ENCODE measurements at places on chromosomes 4 and X.
A peak's percentile ranks its signal among the peaks of the same experiment; 100 is the strongest.

- H3K4me1 ChIP-seq = no peaks in the 10 kb centered on the region
- no peak overlapping the region for H3K4me3 ChIP-seq
- no peak overlapping the region for H3K27ac ChIP-seq
- H3K36me3 ChIP-seq = no peaks in the 10 kb centered on the region
Measured at GRCh38 chrX:6738518-6739470, 203.9 kb upstream of the VCX3A start.

DNA sequence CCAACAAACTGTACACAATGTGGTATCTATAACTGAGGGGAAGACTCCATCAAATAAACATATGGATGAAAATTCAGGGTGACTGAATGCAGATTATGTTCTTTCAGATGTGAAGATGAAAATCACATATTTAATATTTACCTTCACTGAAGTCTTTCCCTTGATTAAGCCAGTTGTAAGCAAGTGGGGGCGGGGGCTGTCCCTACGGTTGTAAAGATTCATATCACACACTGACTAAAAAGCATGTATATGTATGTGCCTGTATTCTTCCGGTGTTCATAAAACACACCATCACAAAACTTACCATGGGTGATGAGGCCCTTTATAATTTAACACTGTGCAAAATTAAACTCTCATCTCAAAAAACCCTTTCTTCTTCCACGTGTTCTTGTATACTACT is 1.3 kb downstream of the TAB3 start:
- H3K4me1 ChIP-seq = peaks cover 2% of the 10 kb centered on the region
- no peak overlapping the region for H3K27ac ChIP-seq
- no peaks in the 10 kb centered on the region for H3K36me3 ChIP-seq
- peak overlapping the region; percentile 81 for H3K4me3 ChIP-seq
- DNase-seq = no peak
- no peaks in the 10 kb centered on the region for H3K27me3 ChIP-seq

DNA sequence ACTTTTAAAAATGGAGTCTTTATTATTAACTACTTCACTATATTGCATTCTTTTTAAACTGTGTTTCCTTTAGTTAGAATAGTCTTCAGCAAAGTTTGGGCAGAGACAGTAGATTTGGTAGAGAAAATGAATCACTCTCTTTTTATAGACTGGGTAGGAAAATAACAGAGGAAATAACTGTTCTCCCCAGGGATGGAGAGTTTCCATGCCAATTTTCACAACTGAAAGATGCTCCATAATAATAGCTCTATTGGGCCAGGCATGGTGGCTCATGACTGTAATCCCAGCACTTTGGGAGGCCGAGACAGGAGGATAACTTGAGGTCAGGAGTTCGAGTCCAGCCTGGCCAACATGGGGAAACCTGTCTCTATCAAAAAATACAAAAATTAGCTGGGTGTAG is 13.1 kb downstream of the HSD17B13 start:
- no peak for DNase-seq
- H3K36me3 ChIP-seq = no peaks in the 10 kb centered on the region
- H3K4me3 ChIP-seq = no peak overlapping the region
- no peaks in the 10 kb centered on the region for H3K27me3 ChIP-seq
- H3K4me1 ChIP-seq = no peaks in the 10 kb centered on the region

- H3K27ac ChIP-seq = no peak overlapping the region
- no peaks in the 10 kb centered on the region for H3K36me3 ChIP-seq
- H3K4me1 ChIP-seq = no peaks in the 10 kb centered on the region
- DNase-seq = no peak
Measured at GRCh38 chr4:52234561-52235440, 183.7 kb downstream of the SPATA18 start.

All from common myeloid progenitor, CD34-positive (primary cell).